ENCODE measurements at places on chromosomes 16 and 17.

- no peak for DNase-seq
Observed at GRCh38 chr16:57044931-57045693, 47.3 kb upstream of the CPNE2 start.

DNA sequence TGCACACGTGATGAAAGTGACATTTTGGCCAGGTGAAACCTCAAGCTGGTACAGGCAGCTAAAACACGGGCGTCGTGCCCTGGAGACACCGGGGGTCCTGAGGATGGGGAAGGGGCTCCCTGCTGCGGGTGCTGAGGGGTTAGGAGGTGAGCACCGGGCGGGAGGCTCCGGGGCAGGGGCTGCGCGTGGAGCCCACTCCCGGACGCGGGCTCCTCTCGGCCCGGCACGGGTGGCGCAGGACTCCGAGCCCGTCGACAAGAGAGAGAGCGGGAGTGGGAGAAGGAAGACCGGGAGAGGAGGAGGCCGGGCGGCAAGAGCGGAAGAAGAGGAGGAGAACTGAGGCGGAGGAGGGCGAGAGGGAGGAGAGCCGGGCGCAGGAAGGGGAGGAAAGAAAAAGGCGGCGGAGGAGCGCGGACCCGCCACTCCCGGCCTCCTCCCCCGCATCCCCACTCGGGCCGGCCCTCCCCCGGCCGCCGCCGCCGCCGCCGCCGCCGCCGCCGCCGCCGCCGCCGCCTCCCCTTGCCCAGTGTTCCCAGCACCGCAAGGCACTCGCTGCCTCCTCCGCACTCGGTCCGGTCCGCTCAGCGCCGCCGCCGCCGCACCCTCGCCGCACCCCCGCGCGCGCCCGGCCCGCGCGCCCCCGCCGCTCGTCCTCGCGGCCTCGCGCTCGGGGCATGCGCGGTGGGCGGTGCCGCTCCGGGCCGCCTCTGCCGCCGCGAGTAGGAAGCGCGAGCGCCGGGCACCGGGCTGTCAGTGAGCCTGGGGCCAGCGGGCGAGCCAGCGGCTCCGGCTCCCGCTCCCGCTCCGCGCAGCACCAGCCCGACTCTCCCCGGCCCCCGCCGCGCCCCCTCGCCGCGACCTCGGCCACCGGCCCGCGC, at the start of gene PRKCA:
Gene PRKCA (plus strand): TSS at position 750 of the 878 bp plus-strand sequence.
- DNase-seq, result peak; percentile 76

DNA sequence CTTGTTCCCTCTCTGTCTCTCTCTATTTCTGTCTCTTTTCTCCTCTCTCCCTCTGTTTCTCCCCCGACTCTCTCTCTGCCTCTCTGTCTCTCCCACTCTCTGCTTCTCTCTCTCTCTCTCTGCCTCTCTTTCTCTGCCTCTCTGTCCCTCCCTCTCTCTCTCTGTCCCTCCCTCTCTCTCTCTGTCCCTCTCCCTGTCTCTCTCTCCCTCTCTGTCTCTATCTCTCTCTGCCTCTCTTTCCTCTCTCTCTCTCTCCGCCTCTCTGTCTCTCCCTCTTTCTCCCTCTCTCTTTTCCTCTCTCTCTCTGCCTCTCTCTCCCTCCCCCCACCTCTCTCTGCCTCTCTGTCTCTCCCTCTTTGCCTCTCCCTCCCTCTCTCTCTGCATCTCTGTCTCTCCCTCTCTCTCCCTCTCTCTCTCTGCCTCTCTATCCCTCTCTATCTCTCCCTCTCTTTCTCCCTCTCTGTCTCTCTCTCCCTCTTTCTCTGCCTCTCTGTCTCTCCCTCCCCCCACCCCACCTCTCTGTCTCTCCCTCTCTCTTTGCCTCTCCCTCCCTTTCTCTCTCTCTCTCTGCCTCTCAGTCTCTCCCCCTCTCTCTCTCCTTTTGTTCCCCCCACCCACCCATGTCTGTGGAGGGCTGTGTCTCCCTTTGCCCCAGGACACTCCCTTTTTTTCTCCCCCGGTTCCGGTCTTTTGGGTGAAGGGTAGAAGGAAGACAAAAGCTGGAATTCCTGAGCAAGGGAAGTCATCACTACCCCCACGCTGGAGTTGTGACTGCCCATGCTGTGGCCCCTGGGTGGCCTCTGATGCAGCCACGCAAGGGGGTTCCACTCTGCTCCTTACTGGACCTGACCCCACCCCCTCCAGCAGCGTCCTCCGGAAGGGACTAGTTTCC, 27.1 kb upstream of the MGAT5B start:
- DNase-seq, result no peak

- DNase-seq, result no peak
Observed at GRCh38 chr16:2058872-2059271, 11.1 kb downstream of the TSC2 start.

DNA sequence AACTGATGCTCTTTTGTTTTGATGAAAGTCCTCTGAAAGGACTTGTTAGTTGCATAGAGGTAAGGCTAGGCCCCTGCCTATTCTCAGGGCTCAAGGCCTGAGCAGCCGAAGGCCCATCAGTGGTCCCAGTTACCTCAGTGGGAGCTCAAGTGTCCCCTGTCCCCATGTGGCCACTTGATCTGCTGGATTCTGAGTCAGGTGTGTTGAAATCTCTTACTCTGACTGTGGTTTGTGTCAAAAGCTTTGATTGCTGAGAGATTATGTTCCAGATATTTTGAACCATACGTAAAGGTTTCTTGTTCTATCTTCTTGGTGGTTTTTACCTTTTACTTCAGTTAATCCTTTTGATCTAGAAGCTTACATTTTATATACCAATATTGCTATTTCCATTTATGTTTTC, 191.7 kb downstream of the LGALS9B start:
- no peak for DNase-seq

DNA sequence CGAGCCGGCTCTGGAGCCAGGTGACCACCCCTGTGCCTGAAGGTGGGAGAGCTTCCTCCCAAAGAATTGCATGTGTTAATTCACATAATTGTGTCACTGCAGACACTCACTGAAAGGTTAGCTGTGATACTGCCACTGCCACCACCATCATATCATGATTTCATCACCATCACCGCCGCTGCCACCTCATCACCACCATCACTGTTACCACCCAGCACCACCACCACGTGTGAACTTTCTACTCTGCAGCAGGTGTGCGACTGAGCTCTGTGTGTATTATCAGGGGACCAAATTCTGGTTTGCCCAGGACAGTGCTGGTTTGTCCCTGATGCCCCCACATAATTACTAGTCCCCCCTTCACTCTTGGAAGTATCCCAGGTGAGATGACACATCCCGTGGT, 15.2 kb downstream of the BCAR1 start:
- DNase-seq, result no peak

- no peak for DNase-seq
Observed at GRCh38 chr16:50099957-50100648, 34.3 kb downstream of the HEATR3 start.

DNA sequence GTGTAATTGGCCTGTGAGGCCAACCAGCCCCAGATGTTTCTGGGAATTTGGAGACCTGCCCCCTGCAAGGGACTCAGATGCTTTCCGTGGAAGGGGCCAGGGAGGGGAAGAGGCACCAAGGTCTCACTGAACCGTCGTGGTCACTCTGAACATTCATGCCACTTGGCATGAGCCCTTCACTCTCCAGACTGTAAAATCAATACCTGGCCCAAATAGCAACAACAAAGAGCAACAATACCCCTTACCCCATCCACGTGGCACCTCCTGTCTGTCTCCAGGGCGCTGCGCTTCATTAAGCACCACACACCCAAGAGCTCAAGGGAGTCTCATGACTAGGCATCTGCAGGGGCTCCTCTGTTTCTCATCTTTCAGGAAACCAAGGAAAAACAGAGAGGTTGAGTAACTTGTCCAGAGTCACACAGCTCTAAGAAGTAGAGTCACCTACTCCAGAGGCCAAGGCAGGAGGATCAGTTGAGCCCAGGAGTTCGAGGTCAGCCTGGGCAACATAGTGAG, 52.8 kb downstream of the SOCS1 start:
- no peak for DNase-seq

Data from hematopoietic multipotent progenitor cell treated with erythropoietin and hydrocortisone succinate and interleukin-3 and kit ligand, for 4 days (in vitro differentiated cells).